ENCODE measurements at places on chromosomes 5 and 9.

DNA sequence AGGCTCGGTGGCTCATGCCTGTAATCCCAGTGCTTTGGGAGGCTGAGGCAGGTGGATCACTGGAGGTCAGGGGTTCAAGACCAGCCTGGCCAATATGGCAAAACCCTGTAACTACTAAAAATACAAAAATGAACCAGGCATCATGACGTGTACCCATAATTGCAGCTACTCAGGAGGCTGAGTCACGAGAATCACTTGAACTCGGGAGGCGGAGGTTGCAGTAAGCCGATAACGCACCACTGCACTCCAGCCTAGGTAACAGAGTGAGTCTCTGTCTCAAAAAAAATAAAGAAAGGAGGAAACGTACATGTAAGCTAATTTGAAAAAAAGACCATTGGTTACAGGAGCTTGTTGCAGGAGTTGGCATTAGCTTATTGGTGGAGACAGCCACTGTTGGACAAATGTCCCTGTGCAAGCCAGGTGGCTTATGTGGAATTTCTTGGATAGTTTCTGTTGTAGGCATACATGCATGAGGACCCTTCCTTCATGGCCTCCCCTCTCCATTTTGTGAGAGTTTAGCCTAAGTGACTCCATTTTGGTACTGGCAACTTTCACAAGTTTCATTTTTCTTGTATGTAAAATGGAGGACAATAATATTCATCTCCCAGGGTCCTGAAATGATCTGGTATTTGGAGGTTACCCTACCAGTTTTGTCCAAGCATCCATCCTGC lies 16.8 kb upstream of the RAB14 start:
- no peak for DNase-seq

GRCh38 chr9:93952784-93953495 lies 2.2 kb downstream of the BARX1 start:
- no peak for DNase-seq

DNA sequence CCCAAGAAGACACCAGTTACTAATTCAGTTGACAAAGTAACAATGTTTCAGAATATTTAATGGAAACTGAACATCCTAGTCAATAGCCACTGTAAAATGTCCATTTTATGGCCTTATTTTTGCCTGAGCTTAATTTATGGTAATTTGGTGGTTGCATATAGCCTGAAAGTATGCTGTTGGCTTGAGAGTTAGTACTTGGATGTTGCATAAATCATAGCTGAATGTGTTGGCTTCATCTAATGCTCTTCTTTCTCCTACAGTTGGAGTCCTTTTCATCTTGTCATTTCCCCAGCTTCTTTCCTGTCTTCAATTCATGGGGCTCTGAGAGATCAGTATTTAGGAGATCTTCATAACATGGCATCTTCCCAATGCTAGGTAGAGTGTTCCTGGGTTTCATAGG lies 164.6 kb downstream of the MAT2B start:
- DNase-seq = no peak

DNA sequence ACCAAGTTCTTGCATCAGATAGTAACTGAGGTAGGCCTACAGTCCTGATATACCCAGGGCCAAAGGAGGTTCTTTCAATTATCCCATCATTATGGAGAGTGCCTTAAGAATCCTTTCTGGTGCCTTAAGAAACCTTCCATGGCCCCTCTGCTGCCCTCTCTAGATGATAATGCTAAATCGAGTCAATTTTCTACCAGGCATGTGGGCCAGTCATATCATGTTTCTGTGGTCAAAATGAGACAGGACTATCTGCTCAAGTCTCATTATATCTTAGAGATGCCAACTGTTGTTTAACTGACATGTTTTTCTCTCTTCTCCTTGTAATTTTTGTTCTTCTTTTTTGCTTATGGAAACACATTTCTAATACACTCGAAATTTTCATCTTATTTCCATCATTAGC lies 127.6 kb downstream of the EDIL3 start:
- DNase-seq = no peak

- no peak for DNase-seq
These were observed 509.8 kb downstream of the DMAC1 start for GRCh38 chr9:7289773-7290172.

DNA sequence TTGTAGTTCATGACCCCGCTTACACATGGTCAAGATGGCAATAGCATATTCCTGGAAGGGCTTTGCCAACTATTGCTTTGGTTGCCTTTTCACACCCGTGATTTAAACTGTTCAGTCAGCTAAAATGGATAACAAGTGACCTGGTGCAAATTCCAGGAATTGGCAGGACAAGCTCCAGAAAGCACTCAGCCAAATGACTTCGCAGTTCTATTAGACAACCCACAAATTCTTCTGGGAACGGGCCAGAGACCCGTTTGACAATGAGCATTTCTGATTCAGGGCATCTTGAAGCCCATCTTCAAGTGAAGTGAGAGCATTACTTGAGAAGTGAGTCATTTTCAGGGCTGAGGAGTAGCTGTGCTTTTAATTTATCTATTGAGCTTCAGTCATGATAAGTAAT lies 165.0 kb downstream of the DROSHA start:
- no peak for DNase-seq

DNA sequence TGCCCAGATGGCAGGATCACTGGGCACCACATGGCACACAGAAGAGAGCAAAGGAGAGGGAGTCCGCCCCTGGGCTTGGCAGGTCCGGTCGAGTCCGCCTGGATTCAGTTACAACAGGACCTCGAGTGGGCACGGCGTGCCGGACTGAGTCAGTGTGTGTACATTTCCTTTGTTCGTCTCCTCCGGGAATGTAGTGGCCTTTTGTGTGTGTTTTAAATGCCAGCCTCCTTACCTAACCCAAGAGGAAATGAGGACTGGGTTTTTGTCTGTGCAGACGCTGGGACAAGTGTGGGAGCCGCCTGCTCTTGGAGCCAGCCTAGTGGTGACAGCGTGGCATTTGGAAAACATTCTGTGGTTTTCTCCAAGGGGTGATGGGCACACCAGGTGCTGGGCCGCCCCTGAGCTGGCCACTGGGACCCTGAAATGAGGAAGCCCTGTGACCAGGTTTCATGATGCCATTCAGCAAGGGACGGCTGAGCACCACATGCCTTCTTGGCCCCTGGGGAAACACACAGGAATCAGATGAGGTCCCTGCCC lies 9.6 kb downstream of the NEK6 start:
- no peak for DNase-seq

DNA sequence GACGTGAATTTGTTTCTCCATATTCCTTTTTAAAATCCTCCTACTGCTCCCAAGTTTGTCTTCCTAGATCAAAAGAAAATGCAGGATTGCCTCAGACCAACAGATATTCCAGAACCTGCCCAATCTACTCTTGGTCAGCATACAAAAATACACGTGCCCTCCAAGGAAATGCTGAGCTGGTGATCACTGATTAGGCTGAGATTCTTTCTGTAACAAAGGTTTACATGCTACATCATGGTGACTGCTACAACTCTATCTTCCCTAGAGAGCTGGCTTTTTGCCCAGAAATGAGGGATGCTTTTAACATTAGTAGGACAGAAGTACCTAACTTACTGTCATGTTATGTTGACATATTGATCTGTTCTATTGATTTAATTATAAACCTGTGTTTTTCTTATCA lies 35.5 kb downstream of the OR2Y1 start:
- DNase-seq = no peak

DNA sequence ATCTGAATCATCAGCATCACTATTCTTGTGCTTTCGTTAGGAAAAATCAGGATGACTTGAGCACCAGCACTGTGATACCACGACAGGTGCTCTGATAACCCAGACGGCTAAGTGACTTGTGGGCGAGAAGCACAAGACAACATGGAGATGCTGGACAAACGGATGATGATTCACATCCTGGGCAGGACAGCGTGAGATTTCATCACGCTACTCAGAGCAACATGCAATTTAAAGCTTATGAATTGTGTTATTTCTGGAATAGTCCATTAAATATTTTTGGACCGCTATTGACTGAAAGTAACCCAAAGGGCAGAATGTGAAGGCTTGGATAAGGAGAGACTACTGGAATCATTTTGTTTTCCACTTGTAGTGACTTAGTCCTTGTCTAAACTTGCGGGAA lies 114.8 kb upstream of the DAPK1 start:
- DNase-seq = no peak

DNA sequence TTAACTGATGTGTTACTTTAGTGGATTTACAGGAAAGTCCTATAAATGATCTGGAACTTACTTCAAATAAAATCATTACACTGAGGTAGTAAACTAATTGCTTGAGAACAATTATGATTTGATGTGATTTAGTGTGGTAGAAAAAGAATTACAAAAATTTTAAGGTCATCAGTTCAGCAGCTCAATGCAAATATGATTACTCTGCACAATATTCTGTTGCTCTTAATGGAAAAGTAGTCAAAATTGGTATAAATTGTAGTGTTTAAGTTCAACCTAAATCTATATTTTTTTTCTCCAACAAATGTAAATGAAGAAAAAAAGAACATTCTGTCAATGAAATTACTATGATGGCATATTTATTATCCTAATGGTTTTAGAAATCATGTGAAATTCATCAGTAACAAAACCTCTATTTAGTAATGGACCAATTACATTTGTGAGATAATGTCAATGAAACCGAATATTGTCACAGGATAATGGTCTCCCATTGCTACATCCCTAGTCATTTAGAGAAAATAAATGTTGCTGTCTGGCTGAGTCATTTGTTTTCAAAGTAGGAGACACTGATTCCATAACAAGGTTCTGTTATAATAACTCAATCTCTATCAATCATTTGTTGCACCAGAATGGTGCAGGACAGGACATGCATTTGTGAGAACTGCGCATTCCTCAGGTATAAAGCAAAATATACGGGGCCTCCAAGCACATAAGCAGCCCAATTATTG lies 177.1 kb downstream of the NFIB start:
- no peak for DNase-seq

GRCh38 chr9:122183501-122183900 lies 23.8 kb downstream of the MORN5 start:
- DNase-seq = no peak

GRCh38 chr9:126521551-126521950 lies 92.2 kb upstream of the LMX1B start:
- DNase-seq = no peak
